ENCODE measurements at places on chromosomes 11 and 22.
A peak's percentile ranks its signal among the peaks of the same experiment; 100 is the strongest.

- no peak for DNase-seq
Measured at GRCh38 chr11:2551131-2551530, 106.3 kb downstream of the KCNQ1 start.

DNA sequence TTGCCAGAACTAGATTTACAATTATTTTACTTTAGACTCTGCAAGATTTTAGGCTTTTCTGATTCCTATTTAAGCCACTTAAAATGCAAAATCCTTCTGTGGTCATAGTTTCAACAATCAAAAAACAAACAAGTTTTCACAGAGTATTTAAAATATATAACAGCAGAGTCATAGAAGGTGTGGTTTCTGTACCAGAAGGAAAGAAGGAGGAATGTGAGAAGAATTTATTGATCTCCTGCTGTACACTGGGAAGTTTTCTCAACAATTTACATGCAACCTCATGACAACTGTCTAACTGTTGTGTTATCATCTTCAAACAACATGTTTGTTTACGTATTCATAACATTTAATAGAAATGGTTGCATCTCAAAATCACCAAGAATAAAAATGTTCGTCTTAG, 102.3 kb upstream of the CEP126 start:
- DNase-seq = no peak

GRCh38 chr11:69878927-69879728, 59.9 kb upstream of the FGF3 start:
- DNase-seq = no peak

DNA sequence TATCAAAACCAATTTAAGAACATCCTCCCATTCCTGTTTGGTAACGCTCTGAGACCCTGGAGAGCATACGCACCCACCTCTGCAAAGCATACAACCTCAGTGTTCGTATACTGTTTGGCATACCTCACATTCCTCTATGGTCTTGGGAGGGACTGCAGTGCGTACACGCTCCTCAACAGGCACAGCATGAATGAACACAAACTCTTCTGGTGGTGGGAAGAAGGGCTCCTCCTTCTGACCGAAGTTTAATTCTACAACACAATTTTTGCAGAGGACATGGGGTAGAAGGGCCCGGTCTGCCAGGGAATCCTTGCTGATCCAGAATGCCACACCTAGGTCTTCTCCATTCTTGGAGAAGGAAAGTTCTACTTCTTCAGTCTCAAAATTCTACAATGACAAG, 5.3 kb downstream of the HNRNPUL2 start:
- no peak for DNase-seq

DNA sequence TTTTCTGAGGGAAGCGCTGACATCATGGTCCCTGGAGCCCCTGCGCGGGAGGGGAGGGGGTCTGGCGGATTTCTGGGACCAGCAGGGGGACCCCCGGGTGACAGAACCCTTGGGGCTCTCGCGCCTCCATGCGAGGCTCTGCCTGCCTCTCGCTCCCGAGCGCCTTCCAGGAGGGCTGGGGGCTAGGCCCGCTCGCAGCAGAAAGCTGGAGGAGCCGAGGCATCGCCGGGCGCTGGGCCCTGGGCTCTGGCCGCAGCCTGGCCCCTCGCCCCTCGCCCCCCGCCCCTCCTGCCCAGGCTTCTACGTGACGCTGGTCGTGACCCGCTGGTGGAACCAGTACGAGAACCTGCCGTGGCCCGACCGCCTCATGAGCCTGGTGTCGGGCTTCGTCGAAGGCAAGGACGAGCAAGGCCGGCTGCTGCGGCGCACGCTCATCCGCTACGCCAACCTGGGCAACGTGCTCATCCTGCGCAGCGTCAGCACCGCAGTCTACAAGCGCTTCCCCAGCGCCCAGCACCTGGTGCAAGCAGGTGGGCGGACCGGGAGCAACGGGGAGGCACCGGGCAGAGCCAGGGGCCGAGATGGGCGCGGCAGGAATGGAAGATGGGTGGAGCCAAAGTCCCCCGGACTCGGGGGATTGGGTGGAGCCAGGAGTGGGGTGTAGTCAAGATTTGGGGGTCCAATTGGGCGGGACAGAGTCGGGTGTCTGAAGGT, 5.4 kb downstream of the BEST1 start:
- DNase-seq = no peak

DNA sequence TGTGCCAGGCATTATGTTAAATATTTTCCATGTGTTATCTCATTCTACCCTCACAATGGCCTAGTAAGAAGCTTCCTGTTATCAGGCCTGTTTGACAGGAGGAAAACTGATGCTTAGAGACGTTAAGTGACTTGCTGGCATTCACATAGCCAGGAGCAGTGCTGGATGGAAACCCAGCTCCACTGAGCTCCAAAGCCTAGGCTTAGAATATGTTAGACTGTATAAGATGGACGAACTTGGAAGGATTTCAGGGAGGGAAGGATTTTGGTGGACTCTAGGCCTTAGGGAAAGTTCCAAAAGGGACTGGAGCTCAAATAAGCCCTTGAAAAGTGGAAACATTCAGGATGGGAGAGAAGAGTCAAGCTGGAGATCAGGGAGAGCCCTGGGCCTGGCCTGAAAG, 2.1 kb downstream of the CD44 start:
- DNase-seq = no peak

GRCh38 chr11:19817870-19818269, 105.2 kb downstream of the NAV2 start:
- DNase-seq = no peak

- DNase-seq = no peak
Measured at GRCh38 chr11:110089617-110090282, 3.4 kb upstream of the ZC3H12C start.

GRCh38 chr11:35011389-35011788, 95.0 kb downstream of the PDHX start:
- DNase-seq = no peak

DNA sequence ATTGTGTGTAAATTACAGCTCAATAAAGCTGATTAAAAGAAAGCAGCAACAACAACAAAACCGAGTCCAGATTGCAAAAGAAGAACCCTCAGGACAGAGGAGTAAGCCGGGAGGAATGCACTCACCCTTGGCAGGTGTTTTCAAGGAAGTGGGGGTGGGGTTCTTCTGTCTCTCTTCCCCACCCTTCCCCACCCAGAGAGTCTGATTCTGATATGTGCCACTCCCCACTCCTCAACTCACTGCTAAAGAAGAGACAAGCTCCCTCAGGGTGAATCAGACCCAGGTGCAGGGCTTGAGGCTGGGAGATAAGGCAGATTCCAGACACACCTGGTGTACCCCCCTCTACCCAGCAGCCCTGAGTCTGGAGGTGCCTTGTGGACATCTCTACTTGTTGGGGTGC, 38.4 kb upstream of the PHF21A start:
- no peak for DNase-seq

- no peak for DNase-seq
Measured at GRCh38 chr22:44288913-44289312, 23.8 kb downstream of the SHISAL1 start.

GRCh38 chr11:97516688-97517087, 1126.9 kb downstream of the JRKL start:
- no peak for DNase-seq

- no peak for DNase-seq
Measured at GRCh38 chr11:17816232-17816931, 81.8 kb downstream of the KCNC1 start.

DNA sequence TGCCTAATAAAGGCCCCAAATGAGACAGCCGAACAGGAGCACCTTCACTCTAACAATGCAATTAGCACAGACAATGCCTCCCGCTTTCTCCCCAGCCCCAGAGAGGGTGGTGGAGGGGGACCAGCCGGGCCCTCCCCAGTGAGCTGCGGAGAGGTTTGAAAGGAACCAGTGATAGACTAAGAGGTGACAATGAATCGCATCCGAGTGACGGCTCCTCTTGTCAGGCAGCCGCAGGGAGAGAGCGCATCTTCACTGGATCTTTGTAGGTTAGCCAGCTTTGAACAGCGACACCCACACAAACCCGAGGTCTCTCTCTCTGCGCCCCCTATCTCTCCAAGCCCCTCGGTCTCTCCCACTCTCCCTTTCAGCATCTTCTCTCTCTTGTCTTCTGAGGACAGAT, 28.0 kb downstream of the FLRT1 start:
- no peak for DNase-seq

DNA sequence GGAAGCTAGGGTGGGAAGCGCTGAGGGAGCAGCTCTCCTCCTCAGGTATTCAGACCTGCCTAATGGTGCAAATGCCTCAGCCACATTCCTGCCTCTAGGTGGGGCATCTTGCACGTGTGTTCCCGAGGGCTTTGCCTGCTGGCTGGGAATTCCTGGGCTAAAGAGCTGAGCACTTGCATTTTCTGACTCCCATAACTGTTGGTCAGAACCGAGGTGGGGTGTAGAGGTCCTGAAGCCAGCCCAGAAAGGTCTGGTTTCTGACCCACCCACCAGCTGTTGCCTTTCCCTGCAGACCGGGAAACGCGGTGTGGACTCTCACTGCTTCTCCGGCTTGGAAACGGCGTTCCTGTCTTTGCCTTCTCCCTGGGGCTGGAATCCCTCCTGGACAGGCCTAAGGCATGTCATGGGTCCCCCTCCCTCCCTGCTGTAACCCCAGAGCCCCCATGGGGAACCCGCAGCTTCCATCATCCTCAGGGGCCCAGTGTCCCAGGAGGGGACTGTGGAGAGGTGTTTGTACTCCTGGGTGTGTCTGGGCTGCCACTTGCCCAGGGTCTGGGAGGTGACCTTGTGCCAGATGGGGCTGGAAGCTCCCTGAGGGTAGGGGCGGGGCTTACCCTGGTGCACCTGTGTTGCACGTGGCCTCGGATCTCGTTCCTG, 24.0 kb upstream of the SMIM38 start:
- DNase-seq = peak; percentile 31

DNA sequence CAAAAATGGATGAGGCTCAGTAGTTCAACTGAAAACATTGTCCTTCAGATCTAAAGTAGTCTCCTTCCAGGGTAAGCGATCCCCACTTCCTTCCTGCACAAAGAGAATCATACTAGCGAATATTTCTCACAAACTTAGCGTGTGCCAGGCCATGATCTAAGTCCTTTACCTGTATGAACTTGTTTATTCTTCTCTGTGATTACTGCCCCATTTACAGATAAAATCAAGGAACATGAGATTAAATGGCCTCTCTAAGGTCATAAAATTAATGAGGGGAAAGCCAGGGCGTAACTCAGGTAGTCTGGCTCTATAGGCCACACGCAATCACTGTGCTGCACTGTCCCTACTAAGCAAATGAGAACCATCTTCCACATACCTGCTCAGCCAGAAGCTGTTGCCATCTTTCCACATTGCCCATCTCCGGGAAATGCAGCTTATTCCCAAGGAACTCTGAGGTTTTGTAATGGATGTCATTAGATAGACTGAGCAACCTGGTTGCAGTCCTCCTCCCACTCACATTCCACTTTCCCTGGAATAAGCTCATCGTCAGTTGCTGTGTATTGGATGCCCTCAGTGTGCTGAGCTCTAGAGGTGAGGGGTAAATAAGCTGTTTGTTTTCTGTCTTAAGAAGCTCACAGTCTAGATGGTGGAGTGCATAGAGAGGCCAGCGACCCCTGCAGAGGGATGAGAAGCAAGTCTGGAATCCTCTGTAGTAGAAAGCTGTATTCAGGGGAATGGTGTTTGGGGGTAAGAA, 146.3 kb downstream of the SNX19 start:
- no peak for DNase-seq

GRCh38 chr22:43434275-43434927, 22.6 kb downstream of the MPPED1 start:
- DNase-seq = no peak

DNA sequence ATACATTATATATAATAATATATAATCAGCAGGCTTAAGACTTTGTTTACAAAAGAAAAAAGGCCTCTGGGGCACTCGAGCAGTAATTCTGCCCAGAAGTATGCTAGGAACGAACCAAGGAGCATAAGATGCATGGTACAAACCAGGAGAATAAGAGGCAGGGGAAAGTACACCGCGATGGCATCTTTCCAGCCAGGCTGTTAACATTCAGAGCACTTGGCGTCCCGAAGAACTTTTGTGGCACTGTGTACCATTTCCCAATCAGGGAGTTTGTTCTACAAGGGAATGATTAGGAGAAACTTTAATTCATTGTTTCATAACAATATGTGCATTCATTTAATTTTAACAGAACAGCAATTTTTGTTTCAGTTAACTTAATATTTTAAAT, 125.1 kb downstream of the WT1 start:
- no peak for DNase-seq

- DNase-seq = no peak
Measured at GRCh38 chr22:29199702-29200400, 5.8 kb upstream of the EMID1 start.

- peak; percentile 59 for DNase-seq
Measured at GRCh38 chr11:104918113-104918824, 20.0 kb upstream of the CASP12 start.

GRCh38 chr11:127071606-127072005, 71.0 kb upstream of the KIRREL3 start:
- DNase-seq = no peak
